Stimulated activated CD4-positive, alpha-beta T cell treated with anti-CD3 and anti-CD28 coated beads, Interleukin-15, amount 100 ng/mL, for 24 hours (primary cell): ENCODE measurements at places on chromosomes 5 and 9.

DNA sequence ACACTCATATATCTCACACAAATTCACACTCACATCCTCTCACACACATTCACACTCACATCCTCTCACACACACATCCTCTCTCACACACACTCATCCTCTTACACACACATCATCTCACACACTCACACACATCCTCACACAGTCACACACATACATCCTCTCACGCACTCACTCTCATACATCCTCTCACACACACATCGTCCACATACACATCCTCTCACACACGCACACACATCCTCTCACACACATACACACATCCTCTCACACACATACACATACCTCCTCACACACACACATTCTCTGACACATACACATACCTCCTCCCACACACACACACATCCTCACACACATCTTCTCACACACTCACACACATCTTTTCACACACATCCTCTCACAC lies 129.1 kb upstream of the SLC30A5 start:
- DNase-seq = no peak

DNA sequence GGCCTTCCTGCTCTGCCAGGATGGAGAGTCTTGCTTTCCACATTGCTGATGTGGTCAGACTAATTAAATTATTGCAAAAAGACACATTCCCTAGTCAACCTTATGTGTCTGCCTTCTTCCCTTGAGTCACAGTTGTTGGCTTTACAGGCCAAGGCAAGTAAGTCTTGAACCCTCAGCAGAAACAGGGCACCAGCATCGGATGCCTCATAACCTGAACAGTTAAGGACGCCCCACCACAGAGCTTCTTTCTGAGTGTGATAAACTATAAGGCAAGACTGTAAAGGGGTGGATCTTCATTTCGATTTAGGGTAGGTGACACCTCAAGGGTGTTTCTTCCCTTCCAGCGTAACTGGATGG lies 670 bp upstream of the KIF2A start:
- no peak for DNase-seq

- DNase-seq = no peak
Observed at GRCh38 chr5:138775034-138775433, 21.8 kb downstream of the CTNNA1 start.

GRCh38 chr5:54309276-54309675 lies 1.1 kb downstream of the ARL15 start:
- no peak for DNase-seq

- DNase-seq = no peak
Observed at GRCh38 chr5:88727705-88728313, 155.2 kb downstream of the MEF2C start.

- no peak for DNase-seq
Observed at GRCh38 chr5:142792865-142793232, 22.7 kb downstream of the ARHGAP26 start.

DNA sequence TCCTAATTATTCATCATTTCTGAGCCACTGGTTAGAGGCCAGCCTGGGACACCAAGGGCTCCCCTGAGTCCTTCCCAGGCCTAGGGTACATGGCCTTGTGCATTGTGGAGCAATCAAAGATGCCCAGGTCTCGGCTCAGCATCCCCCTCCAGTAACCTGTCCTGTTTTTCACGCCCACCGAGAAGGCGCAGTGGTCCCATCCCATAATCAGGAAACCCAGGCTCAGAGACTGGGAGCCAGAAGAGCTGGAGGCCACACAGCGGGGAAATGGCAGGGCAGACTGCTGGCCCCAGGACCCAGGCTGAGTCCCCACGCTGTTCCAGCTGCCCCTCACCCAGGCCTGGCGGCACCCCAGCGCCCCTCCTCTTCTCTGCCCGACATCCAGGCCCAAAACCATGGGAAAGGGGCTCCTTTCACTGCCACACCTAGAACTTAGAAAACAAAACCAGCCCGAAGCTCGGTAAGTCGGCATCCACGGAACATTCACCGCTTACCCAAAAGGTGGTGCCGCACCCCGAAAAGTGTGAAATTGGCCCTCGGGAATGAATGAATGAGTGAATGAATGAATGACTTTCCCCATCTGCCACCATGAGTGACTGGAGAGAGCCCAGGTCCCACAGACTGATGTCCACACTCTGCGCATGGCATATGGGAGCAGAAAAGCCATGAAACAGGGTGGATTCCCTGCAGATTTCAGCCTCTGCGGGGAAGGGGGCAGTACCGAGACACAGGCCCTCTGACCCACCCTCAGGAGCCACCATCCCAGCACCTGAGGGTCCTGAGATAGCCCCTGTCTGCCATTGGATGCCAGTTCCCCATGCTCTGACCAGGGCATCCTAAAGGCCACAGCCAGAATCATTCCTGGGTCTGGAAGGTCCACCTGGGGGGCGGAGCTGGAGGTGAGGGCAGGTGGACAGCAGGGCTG lies 132.5 kb downstream of the OLFM1 start:
- no peak for DNase-seq

DNA sequence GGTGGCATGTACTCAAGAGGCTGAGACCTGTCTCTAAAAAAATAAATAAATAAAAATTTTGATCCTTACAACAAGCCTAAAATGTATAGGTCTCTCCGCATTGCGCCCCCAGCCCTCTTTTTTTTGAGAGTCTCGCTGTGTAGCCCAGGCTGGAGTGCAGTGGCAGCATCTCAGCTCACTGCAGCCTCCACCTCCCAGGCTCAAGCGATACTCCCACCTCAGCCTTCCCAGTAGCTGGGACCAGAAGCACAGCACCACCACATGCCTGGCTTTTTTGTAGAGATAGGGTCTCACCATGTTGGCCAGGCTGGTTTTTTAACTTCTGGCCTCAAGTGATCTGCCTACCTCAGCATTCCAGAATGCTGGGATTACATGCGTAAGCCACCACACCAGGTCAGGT lies 2.2 kb upstream of the GARIN3 start:
- DNase-seq = no peak
